Epithelial cell of prostate (primary cell): ENCODE measurements at places on chromosomes 16 and 17.

DNA sequence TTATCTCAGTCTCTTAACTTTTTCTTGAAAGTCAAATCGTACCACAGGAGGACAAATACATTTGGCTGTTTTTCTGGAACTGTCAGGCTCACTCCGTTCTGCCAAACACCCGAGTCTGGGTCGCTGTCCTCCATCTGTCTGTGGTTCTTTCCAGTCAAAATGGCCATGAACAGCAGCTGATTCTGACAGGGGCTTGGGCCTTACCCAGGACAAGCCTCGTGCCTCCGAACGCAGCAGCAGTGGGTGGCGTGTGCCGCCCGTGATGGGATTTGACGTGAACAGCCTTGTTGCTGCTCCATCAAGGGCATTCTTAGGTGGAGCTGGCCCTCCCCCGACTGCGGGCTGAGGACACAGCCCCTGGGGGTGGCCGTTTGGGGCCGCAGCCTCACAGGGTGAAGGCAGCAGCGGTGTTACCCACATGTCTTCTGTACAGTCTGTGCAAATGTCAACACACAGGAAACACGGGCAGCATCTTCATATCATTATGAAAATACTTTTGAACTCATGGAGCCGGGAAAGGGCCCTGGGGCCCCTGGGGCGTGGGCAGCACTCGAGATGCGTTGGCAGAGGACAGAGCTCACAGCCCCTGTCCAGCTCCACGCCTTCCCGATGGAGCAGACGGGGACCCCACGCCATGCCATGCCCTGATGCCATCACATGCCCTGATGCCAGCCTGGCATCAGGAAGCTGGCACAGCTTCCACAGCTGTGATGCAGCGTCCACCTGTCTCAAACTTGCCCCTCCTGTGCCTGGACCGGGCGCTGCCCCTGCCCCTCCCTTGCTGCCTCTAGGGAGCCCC, 8.6 kb upstream of the ACSF3 start:
- no peak for DNase-seq

GRCh38 chr17:81129711-81130367, 35.5 kb upstream of the PVALEF start:
- no peak for DNase-seq

- no peak for DNase-seq
Measured at GRCh38 chr17:8941520-8941919, 24.0 kb downstream of the PIK3R5 start.

GRCh38 chr16:87607871-87608270, 5.6 kb downstream of the JPH3 start:
- no peak for DNase-seq

DNA sequence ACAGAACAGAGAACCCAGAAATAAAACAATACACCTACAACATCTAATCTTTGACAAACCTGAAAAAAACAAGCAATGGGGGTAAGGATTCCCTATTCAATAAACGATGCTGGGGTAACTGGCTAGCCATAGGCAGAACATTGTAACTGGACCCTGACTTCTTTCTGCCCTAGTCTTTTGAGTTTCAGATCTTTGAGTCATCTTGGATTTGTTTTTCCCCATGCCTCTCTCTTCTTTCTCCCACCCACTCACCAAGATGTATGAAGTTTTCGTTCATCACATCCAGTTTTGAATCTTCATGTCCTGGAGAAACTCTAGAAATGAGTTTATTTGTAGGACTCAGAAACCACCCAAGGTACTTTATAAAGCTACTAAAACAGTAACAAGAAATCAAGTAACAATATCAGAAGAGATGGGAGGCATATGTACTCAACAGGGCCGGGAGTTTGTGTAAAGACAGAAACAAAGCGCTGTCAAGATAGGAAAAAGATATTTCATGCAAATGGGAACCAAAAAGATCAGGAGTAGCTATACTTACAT, 39.0 kb downstream of the HSD17B2 start:
- no peak for DNase-seq

DNA sequence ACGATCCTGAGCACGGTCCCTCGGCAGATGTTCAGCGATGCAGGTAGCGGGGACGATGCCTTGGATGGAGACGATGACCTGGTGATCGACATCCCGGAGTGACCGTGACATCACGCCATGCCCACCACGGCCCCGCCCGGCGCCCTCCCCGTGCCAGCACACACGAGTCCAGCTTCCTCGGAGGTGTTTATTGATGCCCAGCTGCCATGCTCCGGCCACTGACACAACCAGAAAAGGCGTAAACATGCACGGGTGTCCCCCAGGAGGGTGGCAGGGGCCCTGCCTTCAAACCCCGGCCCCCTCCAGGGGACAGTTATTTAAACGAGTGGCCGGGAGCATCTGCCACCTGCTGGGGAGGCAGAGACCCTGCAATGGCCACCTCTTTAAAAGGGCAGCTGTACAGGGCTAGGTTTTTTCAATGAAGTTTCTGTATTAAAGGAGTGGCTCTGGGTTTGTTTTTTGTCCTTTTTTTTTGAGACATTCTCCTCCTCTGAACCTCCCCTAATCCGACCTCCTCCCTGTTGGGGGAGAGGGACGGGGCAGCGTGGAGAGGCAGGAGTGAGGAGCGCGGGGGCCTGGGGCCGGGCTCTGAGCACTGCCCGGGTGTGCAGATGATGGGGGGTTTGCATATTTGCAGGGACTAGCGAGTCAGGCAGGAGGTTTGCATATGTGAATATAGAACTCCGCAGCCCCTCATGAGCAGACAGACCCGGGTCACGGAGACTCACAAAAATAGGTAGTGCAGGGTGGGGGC, 5.3 kb downstream of the DOC2A start:
- DNase-seq, result no peak
